ENCODE measurements at places on chromosomes 5 and 9.

DNA sequence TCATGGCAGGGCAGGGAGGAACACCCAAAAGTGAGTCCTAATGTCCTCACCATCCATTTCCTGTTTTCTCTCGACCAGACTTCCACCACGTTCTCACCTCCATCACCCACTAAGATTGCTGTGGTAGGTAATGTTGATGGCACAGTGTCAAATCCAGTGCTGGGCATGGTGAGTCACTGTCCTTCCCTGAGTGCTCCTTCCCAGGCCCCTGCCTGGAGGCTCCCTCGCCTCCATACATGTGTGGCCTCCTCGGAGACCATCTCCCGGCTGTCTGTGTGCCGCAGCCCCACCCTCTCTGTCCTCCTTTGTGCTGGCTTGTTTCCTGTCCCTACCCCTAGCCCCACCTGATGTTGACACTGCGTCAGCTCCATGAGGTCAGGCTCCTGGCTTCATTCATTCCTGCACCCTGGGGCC lies 177.5 kb downstream of the SYK start:
- DNase-seq, result no peak

DNA sequence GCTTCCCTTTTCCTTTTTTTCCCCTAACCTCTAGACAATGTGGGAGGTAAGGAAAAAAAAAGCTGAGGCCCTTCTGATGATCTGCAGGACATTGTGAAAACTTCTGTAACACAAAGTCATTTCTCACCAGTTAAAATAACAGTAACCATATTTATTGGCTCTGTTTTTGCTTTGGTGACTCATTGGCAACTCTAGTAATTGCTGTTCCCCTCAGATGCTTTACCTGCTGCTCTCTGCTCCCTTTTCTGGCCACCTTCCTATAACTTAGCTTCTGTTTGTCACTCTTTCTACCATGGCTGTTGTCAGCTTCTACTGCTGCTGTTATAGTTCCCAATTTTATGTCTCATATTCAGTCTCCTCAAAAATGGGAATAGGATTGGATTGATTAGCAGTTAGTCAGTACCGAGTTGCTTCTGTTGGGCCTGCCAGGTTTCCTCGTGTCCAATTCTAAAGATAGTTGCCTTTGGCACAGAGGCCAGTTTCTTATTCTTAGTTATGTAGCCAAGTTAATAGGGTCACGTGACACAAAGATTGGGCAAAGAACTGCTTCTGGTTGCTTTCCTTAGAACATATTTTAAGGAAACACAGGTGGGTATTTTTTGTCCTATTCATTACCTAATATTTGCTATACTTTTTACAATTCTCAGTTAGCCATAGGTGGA lies 16.8 kb downstream of the SCAMP1 start:
- peak; percentile 40 for DNase-seq

DNA sequence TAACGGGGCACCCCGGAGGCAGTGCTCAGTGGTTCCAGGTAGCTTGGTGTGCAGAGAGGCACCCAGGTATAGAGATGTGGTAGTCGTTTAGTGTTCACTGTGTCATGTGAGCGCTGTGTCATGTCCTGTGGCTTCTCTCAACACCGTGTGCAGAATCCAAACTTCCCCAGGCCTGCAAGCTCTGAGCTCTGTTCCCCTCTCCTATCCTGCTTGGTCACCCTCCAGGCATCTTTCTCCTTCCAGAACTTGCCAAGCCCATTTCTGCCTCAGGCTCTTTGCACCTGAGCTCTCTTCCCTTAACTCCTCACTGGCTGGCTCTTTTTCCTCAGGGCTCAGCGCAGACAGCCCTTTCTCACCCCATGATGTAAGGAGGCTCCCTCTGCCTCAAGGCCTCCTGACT lies 64.8 kb downstream of the CARTPT start:
- DNase-seq, result peak; percentile 13

- peak; percentile 21 for DNase-seq
Observed at GRCh38 chr9:134010310-134011173, 14.7 kb upstream of the BRD3OS start.

- no peak for DNase-seq
Observed at GRCh38 chr5:55747778-55748318, 10.0 kb downstream of the DDX4 start.

DNA sequence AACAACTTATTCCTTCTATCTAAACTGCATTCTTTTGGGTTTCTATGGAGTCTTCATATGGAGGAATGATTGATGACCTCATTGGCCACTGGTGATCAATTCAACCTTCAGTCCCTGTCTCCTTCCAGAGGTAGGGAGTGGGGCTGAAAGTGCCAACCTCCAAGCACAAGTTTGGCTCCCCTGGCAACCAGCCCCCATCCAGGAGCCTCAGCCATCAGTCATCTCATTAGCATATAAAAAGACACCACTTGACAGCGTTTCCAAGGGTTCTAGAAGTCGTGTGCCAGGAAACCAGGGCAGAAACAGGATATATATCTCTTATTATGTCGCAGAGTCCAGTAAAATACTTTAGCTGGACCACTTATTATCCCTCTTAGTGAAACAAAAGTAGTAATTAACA lies 9.8 kb downstream of the SLC31A2 start:
- no peak for DNase-seq

- DNase-seq, result no peak
Observed at GRCh38 chr5:179869641-179870402, 11.2 kb upstream of the MRNIP start.

- DNase-seq, result peak; percentile 66
Observed at GRCh38 chr5:142014911-142015584, 2.2 kb upstream of the GNPDA1 start.
